Right atrium auricular region (tissue), 2 donors: ENCODE measurements at places on chromosomes 13 and 19. TPM values are rescaled to one million over a fixed set of nuclear protein-coding genes. Genes with fewer than 3 reads are reported as not detected.

IGSF23 gene
- total RNA-seq, result not detected

PROZ gene
- total RNA-seq, result not detected

DKKL1 gene
- total RNA-seq, result not detected

ZNF626 gene
- total RNA-seq, result 10.3 TPM

TMEM143 gene
- total RNA-seq, result 20.4 TPM

TNNT1 gene
- total RNA-seq, result 6.8 TPM

COX7A1 gene
- total RNA-seq, result 136 TPM

- no peaks in the 10 kb centered on the region for H3K36me3 ChIP-seq
- H3K4me1 ChIP-seq, result no peaks in the 10 kb centered on the region
- H3K27ac ChIP-seq, result no peak overlapping the region
- no peak overlapping the region for H3K4me3 ChIP-seq
Measured at GRCh38 chr13:54965881-54966280, 1937.3 kb downstream of the OLFM4 start.

GRCh38 chr19:55251341-55252081, 7.3 kb downstream of the PPP6R1 start:
- peak overlapping the region; percentile 56 for H3K27ac ChIP-seq
- H3K36me3 ChIP-seq, result peaks cover 3% of the 10 kb centered on the region

- no peaks in the 10 kb centered on the region for H3K4me1 ChIP-seq
- no peak overlapping the region for H3K4me3 ChIP-seq
- DNase-seq, result peak; percentile 23
- H3K27ac ChIP-seq, result no peak overlapping the region
- H3K27me3 ChIP-seq, result no peaks in the 10 kb centered on the region
Measured at GRCh38 chr19:32232449-32232848, 113.0 kb upstream of the ZNF507 start.

GRCh38 chr19:45713141-45713540, 17.6 kb downstream of the FBXO46 start:
- no peak overlapping the region for H3K4me3 ChIP-seq
- H3K27ac ChIP-seq, result peak overlapping the region; percentile 80
- H3K4me1 ChIP-seq, result peaks cover 19% of the 10 kb centered on the region

- no peak overlapping the region for H3K4me3 ChIP-seq
- H3K4me1 ChIP-seq, result no peaks in the 10 kb centered on the region
- peaks cover 67% of the 10 kb centered on the region for H3K36me3 ChIP-seq
- no peak for DNase-seq
- no peaks in the 10 kb centered on the region for H3K27me3 ChIP-seq
Measured at GRCh38 chr19:47497821-47498520, 14.0 kb upstream of the KPTN start.

DNA sequence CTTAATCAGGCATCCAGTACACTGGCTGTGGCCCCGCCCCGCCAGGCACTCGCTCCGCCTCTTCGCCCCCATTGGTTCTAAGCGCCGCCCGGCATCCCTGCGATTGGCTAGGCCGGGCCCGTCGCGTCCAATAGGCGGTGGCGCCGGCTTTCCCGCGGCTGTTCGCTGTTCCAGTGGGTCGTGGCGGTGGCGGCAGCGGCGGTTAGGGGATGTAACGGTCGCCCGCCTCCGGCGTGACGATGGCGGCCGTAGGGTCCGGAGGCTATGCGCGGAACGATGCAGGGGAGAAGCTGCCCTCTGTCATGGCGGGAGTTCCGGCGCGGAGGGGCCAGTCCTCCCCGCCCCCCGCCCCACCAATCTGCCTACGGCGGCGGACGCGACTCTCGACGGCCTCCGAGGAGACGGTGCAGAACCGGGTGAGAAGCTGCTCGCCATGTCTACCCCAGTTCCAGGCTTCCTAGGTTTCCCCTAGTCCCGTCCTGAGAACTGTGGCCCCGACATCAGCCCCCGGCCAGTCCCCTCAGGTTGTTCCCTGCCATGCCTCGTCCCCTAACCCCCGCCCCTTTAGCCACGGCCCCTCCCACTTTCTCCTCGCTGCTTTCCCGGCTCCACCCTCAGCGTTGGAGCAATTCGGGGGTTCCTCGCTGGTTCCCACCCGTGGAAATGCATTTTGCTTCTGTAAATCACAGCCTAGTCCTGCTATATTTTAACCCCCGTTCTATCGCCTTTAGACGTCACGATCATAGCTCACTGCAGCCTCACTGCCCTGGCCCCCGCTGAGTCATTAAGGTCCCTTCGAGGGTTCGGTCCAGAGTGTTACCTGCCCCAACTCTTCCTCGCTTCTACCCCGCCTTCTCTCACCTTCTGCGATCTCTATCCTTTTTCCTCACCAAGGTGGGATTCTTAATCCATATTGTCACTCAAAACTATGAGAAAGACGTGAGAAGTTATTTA, at the start of gene WDR62:
Gene WDR62, plus strand, starts transcription at position 165 of the 954 bp plus-strand sequence. Its CDS starts 75 bp downstream, at position 240.
- no peaks in the 10 kb centered on the region for H3K27me3 ChIP-seq
- no peaks in the 10 kb centered on the region for H3K36me3 ChIP-seq
- H3K4me1 ChIP-seq, result no peaks in the 10 kb centered on the region
- peak within 1 kb of the TSS; percentile 96 for H3K27ac ChIP-seq

DNA sequence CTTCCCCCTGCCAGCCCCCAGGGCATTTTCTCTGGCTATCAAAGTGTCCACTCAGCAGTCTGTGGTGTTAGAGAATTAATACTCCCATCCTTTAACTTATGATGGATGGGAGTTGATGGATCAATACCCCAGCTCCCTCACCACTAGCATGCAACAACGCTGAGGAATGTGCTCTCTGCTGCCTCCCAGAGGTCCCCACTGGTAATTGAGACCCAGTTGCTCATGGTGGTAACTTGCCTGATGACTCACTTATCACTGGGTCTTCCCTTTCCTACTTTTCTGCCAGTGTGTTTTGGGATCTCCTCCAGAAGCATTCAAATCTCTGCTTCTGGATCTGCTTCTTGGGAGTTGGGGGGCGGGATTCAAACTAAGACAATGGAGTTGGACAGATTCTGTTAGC, 20.3 kb upstream of the CACNA1A start:
- H3K4me1 ChIP-seq, result no peaks in the 10 kb centered on the region
- H3K4me3 ChIP-seq, result no peak overlapping the region
- H3K27me3 ChIP-seq, result no peaks in the 10 kb centered on the region
- DNase-seq, result no peak

DNA sequence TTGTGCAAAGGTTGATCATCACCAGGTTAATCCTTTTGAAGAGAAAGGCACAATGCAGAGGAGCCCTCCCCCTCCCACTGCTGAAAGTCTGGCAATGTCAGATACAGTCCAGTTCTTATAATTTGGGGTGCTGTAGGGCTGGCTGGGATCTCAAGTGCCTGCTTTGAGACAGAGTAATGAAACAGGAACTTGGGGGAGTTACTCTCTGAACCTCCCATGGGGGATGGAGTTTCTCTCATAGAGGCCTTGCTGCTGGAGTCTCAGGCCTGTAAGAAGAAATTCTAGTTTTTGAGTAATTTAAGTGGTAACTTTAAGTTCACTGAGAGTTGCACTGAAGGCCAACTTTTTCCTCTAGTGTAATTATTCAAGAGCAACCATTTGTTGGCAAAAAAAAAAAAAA, 410.5 kb downstream of the KCNRG start:
- H3K4me3 ChIP-seq, result no peak overlapping the region
- H3K36me3 ChIP-seq, result no peaks in the 10 kb centered on the region
- no peaks in the 10 kb centered on the region for H3K4me1 ChIP-seq
- no peak for DNase-seq

GRCh38 chr13:106172176-106172905, 363.1 kb downstream of the EFNB2 start:
- H3K4me3 ChIP-seq, result no peak overlapping the region
- H3K4me1 ChIP-seq, result no peaks in the 10 kb centered on the region
- no peak overlapping the region for H3K27ac ChIP-seq
- H3K27me3 ChIP-seq, result no peaks in the 10 kb centered on the region
